ENCODE measurements at places on chromosomes 1 and 21.

DNA sequence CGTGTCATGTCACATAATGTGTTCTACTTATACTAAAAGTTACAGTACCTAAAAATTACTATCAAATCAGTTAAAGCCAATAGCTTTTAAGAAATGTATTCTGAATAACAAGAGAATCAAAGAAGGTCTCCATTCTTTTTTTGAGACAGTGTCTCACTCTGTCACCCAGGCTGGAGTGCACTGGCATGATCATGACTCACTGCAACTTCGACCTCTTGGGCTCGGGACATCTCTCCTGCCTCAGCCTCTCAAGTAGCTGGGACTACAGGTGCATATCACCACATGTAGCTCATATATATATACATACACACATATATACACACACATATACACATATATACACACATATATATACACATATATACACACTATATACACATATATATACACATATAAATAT lies 20.1 kb downstream of the COP1 start:
- DNase-seq, result no peak

DNA sequence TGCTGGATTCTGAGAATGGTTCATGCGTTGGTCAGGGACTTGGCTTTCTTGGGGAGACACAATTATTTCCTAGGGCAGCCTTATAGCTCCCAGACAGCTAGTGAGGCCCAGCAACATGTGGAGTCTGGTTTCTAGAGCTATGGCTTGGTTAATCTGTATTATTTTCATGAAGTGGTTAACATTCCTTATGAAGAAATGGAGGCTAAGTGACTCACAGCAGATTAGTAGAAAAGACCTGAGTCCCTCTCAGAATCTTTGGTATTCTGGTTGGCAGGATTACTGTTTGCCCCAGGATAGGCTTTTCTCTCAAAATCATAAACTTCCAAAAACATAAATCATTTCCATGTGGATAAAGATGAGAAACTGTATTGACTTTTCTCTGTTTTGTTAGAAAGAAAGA lies 42.3 kb downstream of the DUSP10 start:
- DNase-seq, result no peak

DNA sequence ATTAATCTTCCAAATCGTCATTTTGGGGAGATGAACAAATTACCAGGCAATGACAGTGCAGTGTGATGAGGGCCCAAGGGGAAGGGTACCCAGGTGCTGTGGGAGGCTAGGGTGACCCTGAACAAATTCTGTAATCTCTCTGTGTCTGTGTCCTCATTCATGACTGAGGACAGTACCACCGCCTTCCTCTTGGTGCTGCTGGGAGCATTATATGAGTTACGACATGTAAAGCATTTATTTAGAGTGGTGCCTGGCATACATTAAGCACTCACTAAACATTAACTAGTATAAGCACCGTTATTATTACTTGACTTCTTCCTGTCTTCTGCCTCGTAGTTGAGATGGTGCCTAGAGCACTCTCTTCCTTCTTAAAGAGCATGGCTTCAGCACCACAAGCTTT lies 468.2 kb upstream of the VAMP3 start:
- DNase-seq, result peak; percentile 64

DNA sequence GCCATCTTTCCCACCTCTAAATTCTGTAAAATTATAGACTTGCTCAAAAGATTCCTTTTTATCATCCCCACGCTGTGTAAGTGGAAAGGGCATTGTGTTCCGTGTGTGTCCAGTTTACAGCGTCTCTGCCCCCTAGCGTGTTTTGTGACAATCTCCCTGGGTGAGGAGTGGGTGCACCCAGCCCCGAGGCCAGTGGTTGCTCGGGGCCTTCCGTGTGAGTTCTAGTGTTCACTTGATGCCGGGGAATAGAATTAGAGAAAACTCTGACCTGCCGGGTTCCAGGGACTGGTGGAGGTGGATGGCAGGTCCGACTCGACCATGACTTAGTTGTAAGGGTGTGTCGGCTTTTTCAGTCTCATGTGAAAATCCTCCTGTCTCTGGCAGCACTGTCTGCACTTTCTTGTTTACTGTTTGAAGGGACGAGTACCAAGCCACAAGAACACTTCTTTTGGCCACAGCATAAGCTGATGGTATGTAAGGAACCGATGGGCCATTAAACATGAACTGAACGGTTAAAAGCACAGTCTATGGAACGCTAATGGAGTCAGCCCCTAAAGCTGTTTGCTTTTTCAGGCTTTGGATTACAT lies 61.9 kb downstream of the POFUT2 start:
- DNase-seq, result no peak

- no peak for DNase-seq
Observed at GRCh38 chr21:37507716-37508115, 141.1 kb downstream of the DYRK1A start.

DNA sequence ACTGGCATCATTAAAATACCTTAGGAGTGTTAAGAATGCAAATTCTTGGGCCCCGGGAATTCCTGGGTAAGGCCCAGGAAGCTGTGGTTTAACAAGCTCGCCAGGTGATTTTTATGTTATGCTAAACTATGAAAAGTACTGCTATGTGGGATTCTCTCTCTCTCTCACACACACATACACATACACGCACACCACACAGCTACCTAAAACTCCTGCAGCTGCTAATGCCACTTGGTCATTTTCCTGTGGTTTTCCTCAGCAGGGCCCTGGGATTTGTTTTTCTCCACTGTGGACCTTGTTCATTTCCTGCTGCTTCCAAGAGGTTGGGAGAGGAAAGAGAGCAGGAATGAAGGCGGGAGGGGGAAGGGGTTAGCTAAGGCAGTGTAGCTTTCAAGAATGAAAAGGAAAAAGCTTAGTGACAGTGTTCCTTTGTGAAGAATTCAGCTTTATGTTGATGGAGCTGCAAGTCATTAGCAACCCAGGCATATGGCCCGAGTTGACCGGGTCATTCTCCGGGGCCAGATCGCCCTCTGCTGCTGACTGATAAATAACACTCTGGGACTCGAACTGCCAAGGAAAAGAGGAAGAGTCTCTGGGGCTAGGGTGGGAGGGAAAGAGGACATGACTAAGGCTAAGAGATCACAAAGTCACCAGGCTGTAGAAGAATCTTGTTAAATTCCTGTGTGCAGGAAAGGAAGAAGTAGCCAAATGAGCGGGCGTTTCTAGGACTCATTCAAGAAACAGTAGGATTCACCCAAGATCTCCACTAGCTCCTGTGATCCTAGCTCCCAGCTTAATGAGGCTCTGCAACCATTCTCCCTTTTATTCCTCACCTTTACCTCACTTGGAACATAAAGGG lies 30.5 kb upstream of the LRIG2 start:
- peak; percentile 97 for DNase-seq

GRCh38 chr1:149843431-149844041 lies 55.8 kb upstream of the BOLA1 start:
- DNase-seq, result peak; percentile 82

DNA sequence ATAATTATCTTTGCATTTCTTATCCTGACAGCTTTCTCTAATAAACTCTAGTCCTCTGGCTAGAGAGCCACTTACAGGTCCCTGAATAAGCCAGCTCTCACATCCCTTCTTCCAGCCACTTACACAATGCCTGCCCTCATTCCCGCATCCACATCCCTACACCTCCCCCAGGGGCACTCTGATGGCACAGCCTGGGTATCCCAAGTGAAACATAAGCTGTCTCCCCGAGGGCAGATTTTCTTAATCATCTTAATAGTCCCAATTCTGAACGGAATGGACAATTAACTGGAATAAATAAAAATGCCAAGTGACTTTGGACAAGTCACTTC lies 4.9 kb downstream of the RHOC start:
- DNase-seq, result no peak
